ENCODE measurements at places on chromosomes 4 and X. TPM values are rescaled to one million over a fixed set of nuclear protein-coding genes. Genes with fewer than 3 reads are reported as not detected.

The TBC1D1 gene
- 89.0 TPM for total RNA-seq

The RBM3 gene
- total RNA-seq: 375 TPM

The GAGE1 gene
- total RNA-seq: not detected

The PIN4 gene
- 44.1 TPM for total RNA-seq

The GPRIN3 gene
- total RNA-seq: not detected

The RADX gene
- total RNA-seq: 0.18 TPM

The RIBC1 gene
- total RNA-seq: 1.6 TPM

The PF4V1 gene
- not detected for total RNA-seq

The PCDH18 gene
- total RNA-seq: 2.0 TPM

The TKTL1 gene
- total RNA-seq: not detected

The TAF7L gene
- 0.35 TPM for total RNA-seq

The ANXA10 gene
- total RNA-seq: 0.47 TPM

The KLHL15 gene
- 7.3 TPM for total RNA-seq
